Fibroblast of skin of abdomen (primary cell): ENCODE measurements at places on chromosomes 11 and 22.

GRCh38 chr11:76918941-76919386, 58.2 kb downstream of the ACER3 start:
- DNase-seq: peak; percentile 49

- no peak for DNase-seq
These were observed 71.0 kb downstream of the CSTPP1 start for GRCh38 chr11:47007579-47007978.

GRCh38 chr22:17903564-17904295, 120.6 kb downstream of the MICAL3 start:
- no peak for DNase-seq

GRCh38 chr22:41732096-41732772, 32.9 kb downstream of the MEI1 start:
- no peak for DNase-seq

DNA sequence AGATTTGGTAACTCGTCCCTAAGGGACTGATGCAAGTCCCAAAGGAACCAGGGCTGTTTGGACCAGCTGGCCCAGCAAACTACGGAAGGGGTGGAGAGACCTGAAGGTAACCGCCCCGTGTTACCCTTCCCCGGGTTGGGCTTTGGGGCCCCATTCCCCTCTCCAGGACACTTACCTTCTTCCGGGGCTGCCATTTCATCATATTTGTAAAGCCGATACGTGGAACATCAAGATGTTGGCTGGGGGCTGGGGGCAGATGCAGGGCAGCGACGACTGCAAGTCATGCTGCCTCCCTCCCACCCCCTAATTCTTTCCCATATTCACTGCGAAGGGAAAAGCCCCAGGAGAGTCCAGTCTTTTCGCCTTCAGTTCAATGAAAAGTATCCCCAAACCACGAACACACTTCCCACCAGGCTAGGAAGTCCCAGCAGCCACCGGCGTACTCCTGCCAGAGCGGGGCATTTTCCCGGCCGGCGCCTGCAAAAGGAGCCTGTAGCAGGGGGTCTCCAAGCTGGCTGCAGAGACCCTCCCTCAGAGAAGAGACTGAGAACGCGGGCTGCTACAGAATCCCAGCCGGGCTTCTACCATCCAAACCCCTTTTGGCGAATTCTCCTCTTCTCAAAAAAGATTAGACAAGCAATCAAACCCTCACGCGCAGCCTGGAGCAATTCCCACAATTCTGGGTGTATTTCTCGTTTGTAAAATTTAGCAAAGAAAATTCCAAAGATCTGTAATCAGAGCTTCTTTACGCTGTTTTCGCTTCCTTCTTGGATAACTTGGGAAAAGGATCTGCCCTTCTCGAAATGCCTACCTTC, 236.7 kb downstream of the TTC28 start:
- DNase-seq: peak; percentile 67

DNA sequence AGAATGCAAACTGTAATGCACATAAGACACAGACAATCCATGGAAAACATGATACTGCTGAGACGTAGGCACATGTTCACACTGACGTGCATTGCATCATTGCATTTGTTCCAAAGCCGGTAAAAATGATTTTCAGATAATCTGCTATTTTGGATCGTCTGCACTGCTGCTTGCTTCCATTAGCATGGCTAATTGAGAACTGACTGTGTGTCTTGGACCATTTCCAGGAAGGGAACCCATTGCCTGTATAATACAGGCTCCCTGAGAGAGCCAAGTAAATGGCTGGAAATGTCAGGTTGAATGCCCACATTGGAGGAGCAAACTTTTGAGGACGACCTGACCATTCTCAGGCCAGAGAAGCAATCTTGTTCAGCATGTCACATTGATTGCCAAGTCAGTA, 304.8 kb downstream of the ST3GAL4 start:
- no peak for DNase-seq

DNA sequence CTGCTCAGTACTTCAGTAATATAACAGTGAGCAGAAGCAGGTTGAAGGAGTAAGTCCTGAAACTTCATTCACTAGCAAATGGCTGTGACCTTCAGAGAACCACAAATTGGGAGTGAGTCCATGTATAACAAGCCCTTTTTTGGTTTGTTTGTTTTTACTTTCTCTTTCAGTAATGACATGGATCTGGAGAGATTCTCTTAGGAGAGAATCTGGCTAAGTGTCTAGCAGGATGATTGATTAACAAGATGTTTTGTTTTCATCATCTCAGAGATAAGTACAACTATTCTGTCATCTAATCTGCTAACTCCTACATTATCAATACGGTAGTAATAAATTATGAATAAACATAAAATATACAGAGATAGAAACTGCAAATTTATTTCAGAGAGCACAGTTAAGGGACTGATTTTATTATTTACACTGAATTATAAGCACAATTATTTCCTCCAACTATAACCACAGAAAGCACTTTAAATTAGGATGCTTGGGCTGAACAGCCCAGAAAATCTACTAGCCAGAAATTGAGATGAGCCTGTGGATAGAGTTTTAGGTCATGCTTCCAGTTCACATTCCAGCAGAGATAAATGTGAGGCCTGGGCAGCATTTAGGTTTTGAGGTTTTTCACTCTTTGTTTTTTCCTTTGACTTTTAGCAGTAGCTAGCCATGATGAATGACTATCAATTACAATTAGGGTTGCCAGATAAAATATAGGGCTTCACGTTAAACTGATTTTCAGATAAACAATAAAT, 429.3 kb upstream of the FAT3 start:
- no peak for DNase-seq

DNA sequence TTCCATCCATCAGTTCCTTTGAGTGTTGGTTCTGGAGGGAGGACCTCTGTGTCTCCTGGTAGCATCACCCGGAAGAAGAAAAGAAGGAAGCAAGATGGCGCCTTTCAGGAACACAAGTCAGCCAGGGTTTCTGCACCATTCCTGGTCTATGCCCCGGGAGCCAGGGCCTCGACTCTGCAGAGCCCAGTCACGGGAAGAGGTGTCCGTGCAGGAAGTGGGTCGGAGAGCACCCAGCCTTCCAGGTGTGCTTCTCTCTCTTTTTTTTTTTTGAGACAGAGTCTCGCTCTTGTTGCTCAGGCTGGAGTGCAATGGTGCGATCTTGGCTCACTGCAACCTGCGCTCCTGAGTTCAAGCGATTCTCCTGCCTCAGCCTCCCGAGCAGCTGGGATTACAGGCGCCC, 21.2 kb downstream of the MRPL21 start:
- DNase-seq: no peak

DNA sequence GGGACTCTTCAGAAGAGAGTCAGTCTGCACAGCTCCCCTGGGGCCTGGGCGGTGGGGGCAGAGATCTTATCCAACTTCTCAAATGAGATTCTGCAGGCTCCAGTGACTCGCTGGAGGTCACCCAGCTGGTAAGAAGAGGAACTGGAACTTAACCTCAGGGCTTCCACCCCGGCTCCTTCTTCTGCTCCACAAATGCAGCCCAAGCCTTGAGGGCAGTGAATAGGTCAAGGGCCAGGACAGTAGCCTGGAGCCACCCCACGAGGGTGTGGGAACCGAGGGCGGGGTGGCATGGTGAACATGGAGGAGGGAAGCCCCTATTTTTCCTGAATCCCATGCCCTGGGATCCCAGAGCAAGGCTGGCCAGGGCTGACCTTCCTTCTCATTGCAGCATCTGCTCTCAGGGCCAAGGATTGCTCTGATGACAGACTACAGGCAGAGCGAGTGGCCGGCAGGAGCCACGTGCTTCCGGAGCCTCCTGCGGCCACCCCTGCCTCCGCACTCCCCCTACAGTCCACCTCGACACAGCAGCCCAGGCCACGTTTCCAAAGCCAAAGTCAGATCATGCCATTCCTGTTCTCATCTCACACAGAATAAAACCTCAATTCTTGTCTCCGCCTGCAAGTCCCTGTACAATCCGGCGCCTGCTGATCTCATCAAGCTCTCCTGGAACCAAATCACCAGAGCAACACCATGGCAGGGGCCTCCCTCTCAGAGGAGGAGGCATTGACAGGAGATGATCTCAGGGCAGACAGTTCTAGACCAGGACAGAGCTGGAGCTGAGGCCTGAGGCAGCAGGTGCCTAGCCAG, 21.1 kb upstream of the UPK3A start:
- DNase-seq: peak; percentile 59

DNA sequence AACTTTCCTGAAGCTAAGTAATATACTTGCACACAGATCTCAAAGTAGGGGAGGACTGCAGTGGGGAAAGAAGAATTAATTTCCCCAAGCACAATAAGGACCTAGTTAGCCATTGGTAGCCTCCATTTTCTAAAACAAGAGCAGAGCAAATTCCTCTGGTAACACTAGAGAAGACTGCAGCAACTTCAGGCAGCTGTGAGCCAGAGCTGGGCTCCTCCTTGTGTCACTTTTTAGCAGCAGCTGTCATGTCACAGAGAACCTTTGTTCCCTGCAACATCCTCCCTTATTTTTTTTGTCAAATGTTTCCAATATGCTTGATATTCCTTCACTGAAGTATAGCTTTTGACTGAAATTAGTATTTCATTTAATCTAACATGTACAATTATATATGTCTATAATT, 54.4 kb downstream of the RRAS2 start:
- DNase-seq: no peak

DNA sequence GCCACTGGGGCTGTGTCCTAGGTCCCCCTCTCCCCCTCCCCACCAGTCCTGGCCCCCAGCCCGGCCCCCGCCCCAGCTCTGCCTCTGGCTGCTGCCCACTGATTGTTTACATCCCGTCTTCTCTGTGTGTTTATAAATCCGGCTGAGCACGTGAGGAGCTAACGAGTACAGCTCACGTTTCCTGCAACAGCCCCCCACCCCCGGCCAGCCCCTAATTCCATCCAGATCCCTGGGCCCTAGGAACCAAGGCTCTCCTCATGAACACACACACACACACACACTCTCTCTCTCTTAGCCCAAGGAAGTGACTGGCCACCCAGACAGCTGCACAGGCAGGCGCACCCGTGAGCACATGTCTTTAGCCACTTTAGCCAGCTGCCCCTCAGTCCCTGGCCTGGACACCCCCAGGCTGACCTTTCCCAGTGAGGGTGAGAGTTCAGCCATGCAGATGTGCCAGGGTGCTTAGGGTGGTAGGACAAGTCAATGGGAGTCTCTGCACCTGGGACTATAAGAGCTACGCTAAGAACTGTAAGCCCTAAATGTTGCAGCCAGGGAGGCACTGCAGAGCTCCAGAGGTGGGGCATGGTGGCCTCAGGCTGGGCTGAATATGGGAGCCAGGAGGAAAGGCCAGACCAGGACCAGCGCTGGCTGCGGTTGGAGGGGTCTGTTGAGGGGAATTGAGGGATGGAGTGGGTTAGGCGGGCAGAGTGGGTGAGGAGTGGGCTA, 2.9 kb downstream of the CLCF1 start:
- peak; percentile 56 for DNase-seq

DNA sequence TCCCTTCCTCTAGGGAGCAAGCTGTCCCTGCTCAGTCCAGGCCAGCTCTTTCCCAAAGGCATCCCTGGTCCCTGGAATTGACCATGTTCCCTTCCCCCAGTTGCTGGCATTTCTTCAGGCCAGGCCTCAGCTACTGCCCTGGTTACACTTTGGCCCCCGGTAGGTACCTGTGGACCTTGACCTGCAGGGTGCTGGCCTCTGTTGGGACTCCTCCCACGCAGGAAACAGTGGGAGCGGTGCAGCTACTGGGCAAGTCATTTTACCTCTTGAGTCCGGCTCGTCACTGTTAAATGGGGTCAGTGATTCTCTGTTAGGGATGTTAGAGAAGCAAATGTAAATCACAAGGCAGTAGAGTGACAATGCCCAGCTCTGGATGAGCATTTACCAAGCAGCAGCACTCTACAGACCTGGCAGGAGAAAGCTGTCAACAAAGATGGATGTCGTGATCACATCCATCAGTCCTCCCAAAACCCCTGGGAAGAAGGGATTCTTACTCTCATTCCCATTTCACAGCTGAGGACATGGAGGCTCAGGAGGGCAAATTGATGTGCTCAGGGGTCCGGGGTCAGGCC, 16.9 kb downstream of the MYO7A start:
- no peak for DNase-seq

- no peak for DNase-seq
These were observed 249.7 kb downstream of the AASDHPPT start for GRCh38 chr11:106327134-106327533.

DNA sequence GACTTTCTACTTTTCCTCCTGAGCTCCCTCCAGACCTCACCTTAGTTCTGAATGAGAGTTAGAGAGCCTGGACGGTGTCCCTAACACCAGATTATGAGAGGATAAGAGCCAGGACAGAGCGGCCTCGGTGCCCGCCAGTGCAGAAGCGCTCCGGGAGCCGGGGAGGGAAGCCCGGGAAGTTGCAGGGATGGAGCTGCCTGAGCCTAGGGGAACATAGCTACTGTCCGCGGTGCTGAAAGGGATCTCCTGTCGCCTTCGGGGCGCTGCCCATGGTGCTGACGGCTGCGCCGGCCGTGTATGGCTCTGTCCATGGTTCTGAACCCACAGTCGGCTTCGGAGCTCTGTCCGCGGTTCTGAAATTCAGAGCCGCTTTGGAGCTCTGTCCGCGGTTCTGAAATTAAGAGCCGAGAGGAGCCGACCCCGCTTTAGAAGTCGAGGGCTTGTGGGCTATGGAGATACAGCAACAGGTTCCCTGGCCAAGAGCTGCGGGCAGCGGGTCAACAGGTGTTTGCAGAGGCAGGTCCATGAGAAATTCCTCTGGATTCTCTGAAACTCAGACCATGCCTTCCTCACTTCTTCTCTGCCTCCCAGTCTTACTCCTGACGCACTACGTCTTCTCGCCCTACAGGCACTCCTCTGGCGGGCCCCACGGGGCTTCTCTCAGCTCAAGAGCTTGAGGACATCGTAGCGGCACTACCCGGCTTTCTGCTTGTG, 814 bp downstream of the NPAS4 start:
- DNase-seq: peak; percentile 87

- DNase-seq: no peak
These were observed 45.0 kb downstream of the SMCO4 start for GRCh38 chr11:93498161-93498560.

GRCh38 chr11:90428836-90429235, 206.0 kb upstream of the CHORDC1 start:
- DNase-seq: no peak

DNA sequence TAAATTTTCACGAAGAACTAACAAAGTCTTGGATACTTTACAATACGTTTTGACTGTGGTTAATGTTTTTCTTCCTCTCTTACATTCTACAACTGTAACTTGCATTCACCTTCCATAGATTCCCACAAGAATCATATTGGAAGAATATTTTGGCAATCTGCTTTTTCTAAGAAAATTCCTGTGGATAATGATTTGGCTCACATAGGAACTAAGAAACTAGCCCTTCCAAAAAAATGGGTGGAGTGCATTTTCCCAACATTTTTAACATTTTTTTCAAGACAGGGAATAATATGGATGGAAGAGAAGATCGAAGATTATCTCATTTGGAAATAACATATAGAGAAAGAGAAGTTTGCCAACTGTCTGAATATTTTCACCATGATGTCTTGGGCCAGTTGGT, 256.9 kb upstream of the POU2AF2 start:
- DNase-seq: peak; percentile 58

GRCh38 chr11:116507849-116508695, 264.7 kb downstream of the BUD13 start:
- DNase-seq: no peak

- no peak for DNase-seq
These were observed 74.9 kb upstream of the ADSL start for GRCh38 chr22:40271440-40271839.
